ENCODE measurements at places on chromosomes 7 and 10.
A peak's percentile ranks its signal among the peaks of the same experiment; 100 is the strongest.

DNA sequence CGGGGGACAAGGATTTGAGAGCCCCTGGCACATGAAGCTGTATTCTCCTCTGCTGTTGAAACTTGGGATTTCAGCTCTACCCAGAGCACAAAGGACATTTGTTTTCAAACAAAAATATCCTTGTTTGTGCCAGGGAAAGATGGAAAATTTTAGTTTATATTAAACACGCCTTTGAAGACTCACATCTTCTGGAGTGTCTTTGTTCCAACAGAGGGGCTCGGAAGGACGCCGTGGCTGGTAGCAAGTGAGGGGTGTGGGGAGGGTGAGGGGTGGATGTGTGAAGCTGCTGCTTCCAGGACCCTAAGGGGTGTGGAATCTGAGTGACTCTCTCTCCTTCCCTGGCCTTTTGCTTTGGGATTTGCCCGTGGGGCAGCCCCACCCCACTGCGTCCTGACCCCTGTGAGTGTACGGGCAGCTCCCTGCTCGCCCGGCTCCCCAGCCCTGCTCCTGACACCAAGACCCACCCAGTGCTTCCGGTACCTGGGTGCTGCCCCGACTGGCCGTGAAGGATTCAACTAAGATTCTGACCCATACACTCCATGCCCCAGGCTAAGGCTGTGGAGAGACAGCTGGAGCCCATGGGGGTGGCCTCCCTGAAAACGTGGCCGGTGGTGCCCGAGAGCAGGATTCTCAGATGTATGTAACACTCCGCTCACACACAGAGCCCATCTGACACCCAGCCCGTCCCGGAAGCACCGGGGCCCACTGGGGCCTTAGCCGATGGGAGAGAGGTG is 59.6 kb downstream of the ZRANB1 start:
- no peak for DNase-seq

DNA sequence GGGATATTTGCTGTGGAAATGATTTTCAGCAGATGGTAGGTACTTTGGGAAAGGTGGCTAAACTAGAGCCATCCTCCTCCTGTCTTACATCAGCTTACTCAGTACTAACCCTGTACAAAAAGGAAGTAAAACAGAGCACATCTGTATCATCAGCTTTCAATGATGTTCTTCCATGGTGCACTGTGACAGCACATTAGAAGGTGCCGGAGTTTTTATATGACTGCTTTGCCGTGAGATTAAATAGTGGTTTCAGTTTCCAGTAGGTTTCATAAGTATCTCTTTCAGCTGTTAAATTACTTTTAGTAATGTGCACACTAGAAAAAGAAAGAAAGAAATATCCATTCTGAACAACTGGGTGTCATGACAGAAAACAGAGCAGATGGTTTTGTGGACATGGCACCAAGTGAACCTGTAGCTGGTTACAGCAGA is 86.5 kb downstream of the ARID5B start:
- DNase-seq, result no peak

DNA sequence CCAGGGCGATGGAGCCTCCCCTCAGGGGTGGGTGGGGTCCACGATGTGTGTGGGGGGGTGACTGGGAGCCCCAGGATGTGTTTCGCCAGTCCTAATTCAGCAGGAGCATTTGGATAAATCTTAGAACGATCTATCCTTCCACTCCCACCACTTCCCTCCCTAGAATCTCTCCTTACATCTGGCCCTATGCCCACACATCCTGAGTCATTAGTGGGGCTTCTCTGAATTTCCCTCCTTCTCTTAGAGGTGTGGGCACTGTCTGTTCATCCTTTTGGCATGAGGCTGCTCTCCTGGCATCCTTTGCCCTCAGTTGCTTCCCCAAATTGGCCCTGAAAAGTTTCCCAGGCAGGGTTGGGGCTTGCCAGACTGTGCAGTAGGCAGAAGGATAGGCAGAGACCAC is 1.6 kb downstream of the GHRHR start:
- DNase-seq, result no peak

- no peak for DNase-seq
Measured at GRCh38 chr7:152406491-152406890, 29.3 kb downstream of the KMT2C start.

DNA sequence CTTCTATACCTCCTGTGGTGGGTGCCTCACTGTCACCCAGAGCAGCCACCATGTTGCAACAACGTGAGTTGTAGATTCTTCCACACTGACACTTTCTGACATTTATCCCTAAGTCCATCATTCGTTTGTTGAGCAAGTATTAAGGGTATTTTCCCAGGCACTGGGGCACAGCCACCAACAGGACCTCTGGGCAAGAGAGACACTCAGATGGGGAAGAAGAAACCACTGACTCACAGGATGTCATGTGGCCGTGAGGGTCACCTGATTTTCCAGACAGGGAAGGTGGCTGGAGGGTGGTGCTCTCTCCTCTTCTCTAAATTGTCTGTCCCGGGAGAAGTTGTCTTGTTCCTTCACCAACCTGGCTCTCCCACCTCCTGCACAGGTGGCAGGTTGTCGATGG is 51.7 kb upstream of the PPIF start:
- DNase-seq, result no peak

DNA sequence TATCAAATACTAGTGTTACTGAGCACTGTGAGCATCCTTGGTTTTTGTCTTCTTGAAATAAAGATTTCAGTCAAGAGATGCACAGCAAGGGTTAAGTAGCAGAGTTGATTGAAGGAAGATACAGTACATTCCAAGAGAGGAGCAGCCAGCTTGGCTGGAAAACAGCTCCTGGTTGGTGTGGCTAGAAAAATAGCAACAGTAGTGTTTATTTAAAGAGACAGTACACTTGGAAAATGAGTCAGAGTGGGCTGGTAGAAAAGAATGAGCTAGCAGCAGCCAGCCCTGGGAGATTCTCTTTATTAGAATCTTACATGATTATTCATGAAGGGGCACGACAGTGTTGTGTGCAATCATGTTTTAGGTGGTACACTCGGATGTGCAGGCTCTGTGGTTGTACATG is 1016.4 kb upstream of the SORCS1 start:
- peak; percentile 34 for DNase-seq

DNA sequence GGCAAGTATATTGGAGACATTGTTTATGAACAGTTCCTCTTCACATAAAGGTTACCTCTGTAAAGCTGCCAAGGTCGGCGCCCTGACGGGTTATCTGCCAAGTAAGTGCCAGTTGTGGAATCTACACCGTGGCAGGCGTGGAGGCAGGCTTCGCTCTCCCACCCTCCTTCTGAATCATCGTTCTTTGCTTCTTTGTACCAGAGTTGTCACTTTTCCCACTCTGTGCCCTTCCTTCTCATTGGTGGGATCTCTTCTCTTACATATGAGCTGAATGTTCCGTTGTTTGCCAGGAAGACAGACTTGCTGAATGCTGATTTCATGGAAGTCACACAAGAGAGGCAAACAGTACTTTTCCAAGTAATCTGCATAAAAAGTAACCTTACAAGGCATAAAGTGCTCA is 40.6 kb upstream of the PTPRZ1 start:
- DNase-seq, result no peak

DNA sequence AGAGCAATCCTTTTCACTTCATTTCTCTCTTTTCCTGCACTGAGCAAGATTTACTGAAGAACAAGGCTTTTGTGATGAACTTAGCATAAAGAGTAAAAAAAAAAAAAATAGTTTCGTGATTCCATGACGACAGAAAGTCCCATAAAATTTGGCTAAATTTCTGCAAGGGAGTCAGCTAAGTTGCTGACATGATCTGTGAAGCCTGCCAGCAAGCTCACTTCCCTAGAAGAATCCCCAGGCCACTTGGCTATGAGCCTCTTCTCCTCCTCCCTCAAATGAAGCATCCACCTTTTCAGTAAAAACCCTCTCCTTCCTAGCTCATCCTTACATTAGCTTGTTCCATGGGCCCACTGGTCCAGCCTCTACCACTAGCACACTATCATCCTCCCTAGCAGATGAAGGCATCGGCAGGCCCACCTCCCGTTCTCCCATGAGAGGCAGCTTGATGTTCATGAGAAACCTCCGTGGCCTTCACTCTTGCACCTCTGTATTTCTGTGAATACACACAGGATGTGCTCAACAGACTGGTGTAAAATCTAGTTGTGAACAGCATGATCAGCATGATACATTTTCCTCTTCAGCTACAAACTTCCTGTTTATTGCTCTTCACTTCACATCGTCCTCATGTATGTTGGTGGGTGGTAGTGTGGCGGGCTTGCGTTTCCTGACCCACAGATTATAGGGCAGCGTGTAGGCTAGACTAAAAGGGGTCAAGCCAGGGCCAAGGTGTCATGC is 30.9 kb downstream of the GIMAP8 start:
- DNase-seq, result no peak

GRCh38 chr10:17213646-17214349 is 12.3 kb upstream of the TRDMT1 start:
- DNase-seq, result peak; percentile 26

- peak; percentile 61 for DNase-seq
Measured at GRCh38 chr7:92988051-92988450, 129.7 kb downstream of the SAMD9 start.

GRCh38 chr7:22082553-22082885 is 136.8 kb upstream of the CDCA7L start:
- no peak for DNase-seq

DNA sequence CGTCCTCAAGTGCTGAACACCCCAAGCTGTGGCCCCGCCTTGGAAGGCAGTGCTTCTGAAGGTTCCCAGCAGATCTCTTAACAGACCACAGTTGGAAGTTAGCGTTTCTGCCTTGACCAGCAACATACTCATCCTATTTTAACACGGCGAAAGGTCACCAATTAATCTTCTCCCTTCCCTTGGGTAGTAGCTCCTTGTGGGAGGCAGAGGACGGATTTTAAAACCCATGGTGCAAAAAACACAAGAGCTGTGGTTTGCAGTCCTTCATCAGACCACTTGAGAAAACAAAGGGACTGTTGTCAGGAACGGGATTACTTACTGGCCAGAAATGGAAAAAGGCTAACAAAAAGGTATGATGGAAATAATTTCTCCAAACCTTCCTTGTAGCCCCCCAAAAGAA is 87.3 kb downstream of the BEND7 start:
- no peak for DNase-seq

GRCh38 chr10:74078037-74078436 is 72.6 kb downstream of the AP3M1 start:
- DNase-seq, result peak; percentile 33

GRCh38 chr7:136056651-136057231 is 79.6 kb upstream of the MTPN start:
- DNase-seq, result no peak

DNA sequence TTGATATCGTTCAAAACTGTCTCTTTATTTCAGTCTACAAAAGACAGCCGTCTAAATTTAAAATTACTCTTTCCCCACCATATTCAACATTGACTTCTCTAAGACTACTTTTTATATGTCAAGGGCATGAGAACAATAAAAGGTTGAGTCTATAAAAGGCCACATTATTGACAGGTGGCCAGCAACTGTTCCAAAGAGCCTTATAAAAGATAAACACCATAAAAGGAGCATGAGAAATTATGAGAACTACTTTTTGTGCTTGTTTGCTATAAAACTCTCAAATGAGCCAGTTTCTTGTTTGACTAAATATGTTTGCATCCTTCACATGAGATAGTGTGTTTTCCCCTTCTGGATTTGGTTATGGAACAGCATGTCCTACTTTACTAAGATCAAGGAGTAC is 189.2 kb downstream of the THSD7A start:
- no peak for DNase-seq

GRCh38 chr10:26662864-26663263 is 34.6 kb upstream of the PDSS1 start:
- no peak for DNase-seq

- DNase-seq, result peak; percentile 69
Measured at GRCh38 chr10:101061624-101062231, at the start of gene KAZALD1. Gene KAZALD1, plus strand, starts transcription at chr10:101061989. Its CDS starts 604 bp downstream, at chr10:101062593.

DNA sequence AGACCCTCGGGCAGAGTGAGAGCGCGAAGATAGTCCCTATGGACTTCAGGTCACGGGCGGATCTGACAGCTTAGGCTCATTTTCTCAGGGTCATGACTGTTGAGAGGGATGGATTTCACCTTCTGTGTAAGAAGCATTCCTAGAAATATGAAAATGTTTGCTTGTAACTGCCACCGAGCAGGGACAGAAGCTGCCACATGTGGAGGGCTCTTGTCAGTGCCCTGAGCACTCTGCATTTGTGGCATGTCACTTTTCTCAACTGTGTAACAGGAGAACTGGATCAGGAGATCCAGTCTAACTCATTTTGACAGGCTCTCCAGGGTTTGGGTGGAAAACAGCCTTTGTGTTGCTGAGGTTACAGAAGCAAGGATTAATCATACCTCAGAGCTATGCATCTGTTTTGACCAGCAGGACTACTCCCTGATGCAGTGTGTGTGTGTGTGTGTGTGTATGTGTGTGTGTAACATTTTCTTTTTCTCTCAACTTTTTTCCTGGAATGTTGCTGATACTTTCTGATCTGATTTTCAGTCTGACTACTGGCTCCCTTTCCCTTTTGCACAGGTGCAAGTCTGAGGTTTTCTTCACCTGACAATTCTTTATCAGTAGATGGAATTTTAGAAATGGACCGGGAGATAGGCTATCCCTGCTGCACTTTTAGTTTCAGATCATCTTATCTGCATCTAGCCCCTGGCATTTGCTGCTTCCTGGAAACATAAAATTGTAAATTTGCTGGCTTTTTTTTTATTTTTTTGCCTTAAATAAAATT is 183.3 kb downstream of the STK31 start:
- DNase-seq, result peak; percentile 20

DNA sequence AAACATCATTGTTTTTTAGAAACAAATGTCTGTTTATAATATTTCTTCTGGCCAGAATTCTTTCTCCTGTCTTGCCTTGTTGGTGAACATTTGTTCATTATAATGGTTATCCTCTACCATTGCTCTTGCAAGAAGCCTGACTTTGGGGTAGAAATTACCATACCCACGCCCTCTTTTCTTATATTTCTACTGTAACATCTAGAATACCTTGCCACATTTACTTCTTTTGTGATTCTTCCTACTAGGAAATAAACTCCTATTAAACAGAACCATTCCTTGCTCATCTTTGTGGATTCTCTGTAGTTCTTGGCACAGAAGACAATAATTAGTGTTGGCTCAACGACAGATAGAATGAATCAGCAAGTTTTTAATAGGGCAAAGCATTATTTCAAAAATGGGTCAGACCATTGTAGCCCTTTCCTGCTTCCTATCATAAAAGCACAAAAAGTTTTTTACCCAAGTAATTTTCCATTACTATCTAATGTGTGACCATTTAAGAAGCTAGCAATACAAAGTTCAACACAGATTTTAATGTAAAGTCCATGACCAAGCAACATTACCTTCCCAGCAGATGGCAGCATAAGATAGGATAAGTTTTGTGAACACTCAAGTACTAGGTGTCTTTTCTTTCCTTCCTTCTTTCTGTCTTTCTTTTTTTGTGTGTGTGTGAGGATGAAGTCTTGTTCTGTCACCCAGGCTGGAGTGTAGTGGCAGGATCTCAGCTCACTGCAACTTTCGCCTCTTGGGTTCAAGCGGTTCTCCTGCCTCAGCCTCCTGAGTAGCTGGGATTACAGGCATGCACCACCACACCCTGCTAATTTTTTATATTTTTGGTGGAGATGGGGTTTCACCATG is 270.4 kb downstream of the HGF start:
- peak; percentile 80 for DNase-seq

DNA sequence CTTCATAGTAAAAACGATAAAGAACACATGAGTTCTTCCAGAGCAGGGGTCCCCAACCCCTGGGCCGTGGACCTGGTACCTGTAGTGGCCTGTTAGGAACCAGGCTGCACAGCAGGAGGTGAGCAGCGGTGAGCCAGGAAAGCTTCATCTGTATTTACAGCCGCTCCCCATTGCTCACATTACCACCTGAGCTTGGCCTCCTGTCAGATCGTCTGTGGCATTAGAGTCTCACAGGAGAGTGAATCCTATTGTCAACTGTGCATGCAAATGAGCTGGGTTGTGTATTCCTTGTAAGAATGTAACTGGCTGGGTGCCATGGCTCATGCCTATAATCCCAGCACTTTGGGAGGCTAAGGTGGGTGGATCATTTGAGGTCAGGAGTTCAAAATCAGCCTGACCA is 229.5 kb downstream of the CNTNAP2 start:
- DNase-seq, result no peak

Data from AG10803 (cell line).